Activated B cell treated with CpG ODN at 0.5 μM for 24 hours (primary cell): ENCODE measurements at places on chromosomes 5 and 9.

DNA sequence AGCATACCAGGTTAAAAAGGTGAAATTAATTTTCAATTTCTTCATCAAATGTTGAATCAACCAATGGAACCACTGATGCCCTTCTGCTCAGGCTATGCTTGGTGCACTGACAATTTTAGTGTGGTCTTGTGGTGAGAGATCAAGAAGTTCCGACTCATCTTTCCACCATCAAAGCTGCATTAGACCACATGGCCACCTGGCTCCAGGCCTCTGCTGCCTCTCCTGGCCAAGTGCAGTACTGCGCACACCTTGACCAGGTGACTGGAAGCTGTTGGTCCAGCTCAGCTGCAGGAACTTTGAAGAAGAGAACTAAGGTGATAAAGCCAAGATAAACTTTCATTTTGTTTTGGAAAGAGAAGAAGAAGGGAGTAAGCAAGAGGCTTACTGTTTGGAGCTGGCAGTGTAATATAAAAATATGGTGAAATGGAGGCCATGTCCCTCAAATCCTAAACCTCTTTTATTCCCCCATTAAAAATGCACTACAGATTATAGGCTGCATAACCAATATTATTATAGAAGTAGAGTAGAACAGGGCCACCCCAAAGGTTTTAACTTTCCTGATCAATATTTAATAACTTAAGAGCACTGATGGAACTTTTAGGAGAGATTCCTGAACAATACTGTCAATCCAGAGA lies 315.5 kb upstream of the C9orf72 start:
- no peak for DNase-seq

DNA sequence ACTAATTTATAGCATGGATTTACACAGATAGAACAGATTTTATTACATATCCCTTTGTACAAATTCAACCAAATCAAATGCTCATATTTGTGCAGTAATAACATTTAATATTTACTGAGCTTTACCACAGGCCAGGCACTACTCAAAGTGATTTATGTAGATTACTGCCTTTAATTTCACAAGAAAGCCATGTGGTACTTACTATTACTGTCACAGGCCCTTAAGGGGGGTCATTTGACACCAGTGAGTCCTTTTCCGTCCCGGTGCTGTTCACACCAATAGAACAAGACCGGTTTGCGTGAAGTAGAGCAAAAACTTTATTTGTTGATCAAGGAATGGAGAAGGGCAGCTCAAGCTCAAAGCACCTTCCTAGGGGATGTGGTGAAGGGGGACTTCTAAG lies 308.5 kb upstream of the KCNN2 start:
- DNase-seq = no peak

DNA sequence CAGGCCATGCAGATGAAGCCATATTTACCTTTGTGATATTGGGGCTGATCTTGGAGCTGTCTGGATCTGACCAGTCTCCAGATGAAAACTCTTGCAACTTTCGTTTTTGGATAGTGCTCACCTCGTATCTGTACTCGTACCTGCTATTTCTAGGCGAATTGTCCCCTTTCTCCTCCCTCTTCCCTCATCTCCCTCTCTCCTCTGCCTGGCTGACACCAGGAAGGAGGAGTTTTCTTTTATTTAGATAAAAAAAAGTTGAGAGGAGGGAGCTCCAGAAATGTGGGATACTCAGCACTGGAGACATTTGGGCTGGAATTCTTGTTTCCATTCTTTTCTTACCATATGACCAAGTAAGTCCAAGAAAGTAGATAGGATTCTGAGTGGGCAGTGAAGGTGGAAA lies 54.6 kb upstream of the ABL1 start:
- DNase-seq = no peak

DNA sequence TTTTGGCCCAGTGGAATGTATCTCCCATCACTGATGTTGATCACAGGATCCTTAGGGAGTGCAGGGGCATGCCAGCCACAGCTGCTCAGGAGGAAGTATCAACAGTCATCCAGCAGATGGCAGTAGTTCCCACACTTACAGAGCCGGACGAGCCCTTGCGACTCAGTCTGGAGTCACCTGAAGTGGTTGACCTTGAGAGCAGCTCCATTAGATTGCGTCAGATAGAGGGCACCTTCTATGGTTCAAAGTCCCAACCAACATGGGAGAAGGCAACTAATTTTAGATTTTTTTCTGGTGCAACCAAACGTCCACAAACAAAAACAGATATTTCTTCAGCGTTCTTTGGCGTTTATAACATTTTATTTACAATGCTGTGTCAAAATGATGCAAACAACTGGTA lies 124.5 kb downstream of the EGFLAM start:
- DNase-seq = no peak

DNA sequence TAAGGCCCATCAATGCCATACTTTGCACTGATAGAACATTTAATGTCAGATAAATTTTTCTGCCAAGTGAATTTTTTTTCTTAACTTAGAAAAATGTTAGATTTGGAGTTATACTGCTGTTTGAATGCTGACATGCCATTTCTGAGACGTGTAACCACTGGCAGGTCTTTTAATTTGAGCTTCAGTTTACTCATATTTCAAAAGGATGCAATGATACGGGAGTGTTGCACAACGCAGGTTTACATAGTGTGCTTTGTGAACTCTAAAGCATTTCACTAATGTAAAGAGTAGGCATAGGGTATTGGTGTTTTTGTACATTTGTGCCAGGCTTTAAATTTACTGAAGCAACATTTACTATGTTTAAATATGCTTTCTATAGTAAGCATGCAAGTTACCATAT lies 4.2 kb downstream of the ZBTB43 start:
- DNase-seq = no peak

- no peak for DNase-seq
Observed at GRCh38 chr5:147887930-147888329, 9.4 kb downstream of the SCGB3A2 start.

DNA sequence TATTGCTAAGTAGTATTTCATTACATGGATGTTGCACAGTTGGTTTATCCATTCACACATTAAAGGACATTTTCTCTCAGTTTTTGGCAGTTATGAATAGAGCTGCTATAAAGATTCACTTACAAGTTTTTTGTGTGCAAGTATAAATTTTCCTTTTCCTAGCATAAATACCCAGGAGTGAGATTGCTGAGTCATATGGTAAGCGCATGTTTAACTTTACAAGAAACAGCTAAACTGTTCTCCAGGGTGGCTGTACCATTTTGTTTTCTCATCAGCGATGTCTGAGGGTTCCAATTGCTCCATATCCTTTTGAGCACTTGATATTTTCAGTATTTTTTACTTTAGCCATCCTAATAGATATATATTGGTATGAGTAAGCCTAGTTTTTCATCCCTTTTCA lies 16.4 kb upstream of the ABCA1 start:
- DNase-seq = no peak

- no peak for DNase-seq
Observed at GRCh38 chr5:159504106-159504856, 174.0 kb upstream of the IL12B start.

DNA sequence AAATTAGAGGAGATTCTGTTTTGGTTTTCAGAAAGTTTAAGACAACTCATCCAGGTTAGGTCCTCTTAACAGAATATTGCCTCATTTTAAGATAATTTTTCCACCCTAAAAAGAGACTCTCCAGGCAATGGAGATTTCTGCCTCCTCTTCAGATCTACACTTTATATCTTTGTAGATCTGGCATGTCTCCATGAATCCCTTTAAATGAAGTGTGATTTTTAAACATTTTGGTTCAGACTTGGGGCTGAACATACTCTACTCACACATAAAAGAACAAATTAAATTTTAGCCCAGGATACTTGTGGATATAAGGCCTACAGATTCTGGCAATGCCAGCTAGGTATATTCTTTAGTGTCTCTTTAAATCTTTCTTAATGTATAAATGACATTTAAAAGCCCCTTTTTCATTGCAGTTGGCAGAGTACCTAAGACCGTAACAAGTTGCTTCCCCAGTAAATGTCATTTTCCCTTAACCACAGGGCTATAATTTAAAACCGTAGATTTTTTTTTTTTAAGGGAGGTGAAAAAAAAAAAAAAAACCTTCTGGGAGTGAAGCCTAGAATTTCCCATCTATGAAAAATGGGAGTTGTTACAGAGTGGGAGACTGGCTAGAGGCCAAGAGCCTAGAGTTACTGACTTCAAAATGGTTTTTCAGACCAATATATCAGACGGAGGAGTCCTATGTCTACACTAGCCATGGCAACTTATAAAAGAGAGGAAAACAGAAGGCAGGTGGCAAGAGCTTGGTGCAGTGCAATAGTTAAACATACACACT lies 207.8 kb upstream of the TARS1 start:
- no peak for DNase-seq

DNA sequence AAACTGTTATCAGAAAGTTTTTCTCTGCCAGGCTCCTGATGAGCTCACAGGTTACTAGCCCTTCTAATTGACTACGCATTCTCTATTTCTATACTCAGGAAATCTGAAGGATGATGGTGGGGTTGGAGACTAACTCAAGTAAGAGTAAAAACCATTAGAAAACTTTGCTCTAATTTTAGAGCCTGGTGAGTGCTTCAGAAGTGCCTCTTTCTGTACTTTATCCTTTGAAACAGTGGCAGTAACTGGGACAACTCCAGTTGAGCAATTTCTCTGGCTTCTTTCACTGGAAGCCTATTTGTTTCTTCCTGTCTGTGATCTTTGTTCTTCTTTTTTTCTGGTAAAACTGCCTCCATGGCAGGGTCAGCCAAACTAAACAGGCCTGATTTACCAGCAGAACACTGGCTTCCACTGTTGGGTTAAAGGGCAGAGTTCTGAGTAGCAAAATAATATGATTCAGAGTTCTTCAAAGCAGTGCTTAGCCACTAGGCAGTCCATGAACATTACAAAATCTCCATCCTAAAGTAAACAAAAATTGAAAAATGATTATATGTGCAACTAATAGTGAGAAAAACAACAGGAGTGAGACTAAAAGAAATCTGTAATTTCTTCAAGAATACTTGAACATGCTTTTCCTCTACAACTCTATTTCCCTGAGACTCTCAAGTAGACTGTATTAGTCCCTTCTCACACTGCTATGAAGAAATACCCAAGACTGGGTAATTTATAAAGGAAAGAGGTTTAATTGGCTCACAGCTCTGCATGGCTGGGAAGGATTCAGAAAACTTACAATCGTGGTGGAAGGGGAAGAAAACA lies 79.8 kb downstream of the MROH2B start:
- DNase-seq = no peak
